Ecto neural progenitor cell (in vitro differentiated cells): ENCODE measurements at places on chromosomes 12 and 14.
A peak's percentile ranks its signal among the peaks of the same experiment; 100 is the strongest.

GRCh38 chr12:131683266-131684014, 27.4 kb upstream of the SFSWAP start:
- peak; percentile 40 for DNase-seq

DNA sequence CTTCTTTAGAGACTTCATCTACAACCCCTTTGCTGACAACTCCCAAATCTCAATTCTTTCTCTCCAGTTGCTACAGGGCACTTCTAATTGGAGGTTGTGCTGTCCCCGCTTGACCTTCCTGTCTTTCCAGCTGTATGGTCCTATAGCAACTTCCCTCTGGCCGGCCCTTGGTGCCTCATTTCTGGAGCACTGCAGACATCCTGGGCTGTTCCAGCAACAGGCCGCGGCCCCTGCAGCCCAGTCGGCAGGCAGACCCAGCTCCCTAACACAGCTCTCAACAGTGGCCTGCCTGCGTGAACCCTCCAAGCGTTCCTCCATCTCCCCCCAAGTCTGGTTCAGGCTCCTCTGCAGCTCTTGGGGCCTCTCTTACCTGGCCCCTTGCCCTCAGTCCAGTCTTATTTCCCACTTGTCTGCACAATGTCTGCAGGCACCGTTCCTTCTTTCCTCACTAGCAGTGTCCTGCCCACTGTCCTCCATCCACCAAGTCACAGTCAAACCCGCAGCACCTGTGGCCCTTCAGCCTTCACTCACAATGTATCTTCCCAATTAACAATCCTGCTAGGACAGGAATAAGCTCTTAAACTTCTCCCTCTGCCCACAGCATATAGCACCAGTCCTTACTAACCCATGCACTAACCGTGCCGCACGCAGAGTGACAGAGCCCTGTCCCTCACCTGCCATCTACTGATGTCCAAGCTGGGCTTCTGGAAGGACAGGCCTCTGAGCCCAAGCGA, 1.6 kb upstream of the EML1 start:
- no peak for DNase-seq

- no peak for DNase-seq
These were observed 92.9 kb upstream of the MAX start for GRCh38 chr14:65195042-65195719.

DNA sequence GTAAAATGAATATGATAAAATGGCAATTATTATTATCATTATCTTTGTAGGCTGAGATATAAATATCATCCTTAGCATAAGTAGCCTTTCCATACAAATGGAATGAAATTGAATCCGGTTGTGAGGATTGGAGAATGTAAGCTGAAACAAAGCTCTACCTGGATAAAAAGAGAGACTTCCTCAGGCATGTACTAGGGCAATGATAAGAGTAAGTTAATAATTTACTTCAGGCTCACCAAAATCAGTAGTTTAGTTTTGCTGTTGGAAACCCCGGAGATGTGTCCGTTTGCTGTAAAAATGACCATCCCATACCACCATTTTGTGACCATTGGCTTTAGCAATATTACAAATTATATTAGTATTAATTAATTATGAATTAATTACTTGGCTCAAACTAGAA, 96.3 kb downstream of the C12orf75 start:
- no peak for DNase-seq
